Activated T-cell treated with anti-CD3 and anti-CD28 coated beads, Interleukin-2, amount 50 U/mL, for 48 hours (primary cell): ENCODE measurements at places on chromosomes 7 and 10.

GRCh38 chr10:122342293-122343134 is 32.0 kb upstream of the PLEKHA1 start:
- peak; percentile 67 for DNase-seq

- peak; percentile 20 for DNase-seq
These were observed 75.0 kb upstream of the HECTD2 start for GRCh38 chr10:91335147-91335546.

GRCh38 chr10:28177944-28178637 is 124.8 kb downstream of the MPP7 start:
- DNase-seq: peak; percentile 34

DNA sequence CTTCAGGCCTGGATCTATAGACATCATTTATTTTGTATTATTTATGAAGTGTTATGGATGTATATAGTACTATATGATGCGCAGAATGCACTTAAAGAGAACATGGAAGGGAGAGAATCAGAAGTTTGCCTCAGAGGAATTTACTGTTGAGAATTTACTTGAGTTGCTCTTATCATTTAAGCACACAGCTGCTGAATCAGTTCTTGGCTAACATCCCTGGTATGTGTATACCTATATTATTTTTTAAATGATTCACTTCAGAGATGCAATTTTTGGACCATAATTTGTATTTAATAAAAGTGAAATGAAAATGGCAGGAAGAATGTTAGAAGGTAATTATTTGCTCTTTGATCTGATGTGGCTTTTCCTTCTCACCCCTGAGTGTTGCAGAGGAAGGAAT is 191.6 kb downstream of the BICC1 start:
- no peak for DNase-seq

GRCh38 chr10:113441220-113441619 is 111.6 kb upstream of the HABP2 start:
- no peak for DNase-seq

- DNase-seq: no peak
These were observed 100.9 kb upstream of the PHYHIPL start for GRCh38 chr10:59075576-59075975.

GRCh38 chr7:73908123-73908611 is 47.2 kb downstream of the TMEM270 start:
- no peak for DNase-seq

- no peak for DNase-seq
These were observed 1.4 kb upstream of the GIMAP5 start for GRCh38 chr7:150735596-150736358.

GRCh38 chr10:3525832-3526449 is 259.1 kb downstream of the KLF6 start:
- no peak for DNase-seq

DNA sequence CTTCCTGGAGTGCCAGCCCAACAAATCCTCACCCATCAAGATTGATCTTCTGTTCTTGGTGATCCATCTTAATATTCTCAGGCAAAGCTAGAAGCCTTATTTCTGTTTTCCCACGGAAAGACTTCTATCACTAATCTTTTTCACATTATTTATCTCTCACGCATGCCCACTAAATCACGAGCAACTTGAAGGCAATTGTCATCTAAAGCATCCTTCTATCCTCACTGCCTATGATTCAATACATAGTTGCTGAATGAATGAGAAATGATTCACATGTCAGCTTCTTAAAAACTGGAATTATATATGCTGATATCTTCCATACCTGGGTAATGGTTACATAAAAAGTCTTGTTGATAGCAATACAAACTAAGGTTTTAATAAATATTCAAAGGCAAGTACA is 12.6 kb upstream of the COL1A2 start:
- no peak for DNase-seq

GRCh38 chr10:118308664-118309063 is 33.5 kb downstream of the FAM204A start:
- DNase-seq: no peak

DNA sequence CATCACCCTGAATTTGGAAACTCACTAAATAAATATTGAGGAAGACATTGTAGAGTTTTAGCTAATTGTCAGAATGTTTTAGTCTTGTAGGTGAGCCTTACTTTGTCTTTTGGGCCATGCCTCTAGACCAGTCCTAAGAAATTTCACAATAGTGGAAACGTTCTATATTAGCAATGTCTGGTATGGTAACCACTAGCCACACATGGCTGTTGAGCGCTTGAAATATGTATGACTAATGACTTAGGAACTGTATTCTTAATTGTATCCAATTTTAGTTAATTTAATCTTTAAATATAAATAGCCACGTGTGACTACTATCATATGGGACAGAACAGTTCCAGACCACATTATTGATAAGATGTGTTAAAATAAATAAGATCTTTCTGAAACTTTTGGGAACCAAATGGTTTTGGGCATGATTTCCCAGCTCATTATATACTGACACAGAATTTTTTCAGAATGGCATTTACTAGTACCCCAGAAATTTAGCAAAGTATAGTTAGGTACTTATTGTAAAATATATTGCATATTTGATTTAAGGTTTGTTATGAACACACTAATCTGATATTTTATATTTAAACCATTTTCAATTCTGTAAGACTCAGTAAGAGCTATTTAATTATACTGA is 95.0 kb downstream of the VPS50 start:
- no peak for DNase-seq

DNA sequence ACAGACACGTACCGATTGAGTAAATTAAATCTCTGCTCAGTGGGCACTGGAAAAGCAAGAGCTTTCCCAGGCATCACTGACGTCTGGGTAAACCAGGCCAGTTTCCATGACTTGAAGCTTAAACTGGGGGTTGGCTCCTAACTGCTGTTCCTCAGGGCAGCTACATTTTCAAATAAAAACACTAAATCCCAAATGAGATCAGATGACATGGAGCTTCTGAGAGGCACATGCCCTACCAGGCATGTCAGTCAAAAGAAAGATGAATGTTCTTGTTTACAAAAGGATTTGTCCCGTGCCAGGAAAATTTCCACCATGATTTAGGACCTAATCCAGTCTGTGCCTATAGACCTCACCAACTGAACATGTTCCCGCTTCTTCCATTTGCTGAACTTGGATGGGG is 220.2 kb downstream of the KCNMA1 start:
- no peak for DNase-seq

DNA sequence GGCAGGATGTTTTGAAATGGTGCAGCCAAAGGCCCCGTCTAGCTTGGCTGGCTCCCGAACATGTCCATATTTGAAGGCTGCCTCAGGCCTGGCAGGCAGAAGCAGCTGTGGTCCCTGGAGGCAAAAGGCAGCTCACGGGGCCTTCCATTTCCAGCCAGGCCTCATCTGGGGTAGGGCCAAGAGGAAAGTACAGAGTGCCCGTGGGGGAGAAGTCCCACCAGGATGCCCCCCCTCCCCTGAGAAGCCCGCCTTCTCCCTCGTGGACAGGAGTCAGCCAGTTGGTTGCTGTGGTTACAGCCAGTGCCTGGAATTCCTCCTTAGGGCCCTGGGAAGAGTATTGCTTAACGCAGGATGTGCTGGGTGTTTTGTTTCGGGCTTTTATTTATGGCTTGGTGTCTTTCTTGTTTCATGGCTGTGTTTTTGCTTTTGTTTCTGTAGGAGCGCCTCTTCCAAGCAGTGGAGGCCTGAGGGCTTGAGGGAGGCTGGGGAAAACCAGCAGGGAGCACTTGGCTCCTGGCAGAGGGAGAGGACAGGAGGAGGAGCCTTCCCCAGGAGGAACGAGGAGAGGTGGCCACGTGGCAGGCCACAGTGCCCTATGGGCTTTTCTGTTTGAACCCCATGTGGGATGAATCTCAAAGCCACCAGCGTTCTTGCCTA is 45.4 kb downstream of the CHST3 start:
- no peak for DNase-seq

GRCh38 chr10:3482200-3482993 is 302.6 kb downstream of the KLF6 start:
- DNase-seq: no peak

DNA sequence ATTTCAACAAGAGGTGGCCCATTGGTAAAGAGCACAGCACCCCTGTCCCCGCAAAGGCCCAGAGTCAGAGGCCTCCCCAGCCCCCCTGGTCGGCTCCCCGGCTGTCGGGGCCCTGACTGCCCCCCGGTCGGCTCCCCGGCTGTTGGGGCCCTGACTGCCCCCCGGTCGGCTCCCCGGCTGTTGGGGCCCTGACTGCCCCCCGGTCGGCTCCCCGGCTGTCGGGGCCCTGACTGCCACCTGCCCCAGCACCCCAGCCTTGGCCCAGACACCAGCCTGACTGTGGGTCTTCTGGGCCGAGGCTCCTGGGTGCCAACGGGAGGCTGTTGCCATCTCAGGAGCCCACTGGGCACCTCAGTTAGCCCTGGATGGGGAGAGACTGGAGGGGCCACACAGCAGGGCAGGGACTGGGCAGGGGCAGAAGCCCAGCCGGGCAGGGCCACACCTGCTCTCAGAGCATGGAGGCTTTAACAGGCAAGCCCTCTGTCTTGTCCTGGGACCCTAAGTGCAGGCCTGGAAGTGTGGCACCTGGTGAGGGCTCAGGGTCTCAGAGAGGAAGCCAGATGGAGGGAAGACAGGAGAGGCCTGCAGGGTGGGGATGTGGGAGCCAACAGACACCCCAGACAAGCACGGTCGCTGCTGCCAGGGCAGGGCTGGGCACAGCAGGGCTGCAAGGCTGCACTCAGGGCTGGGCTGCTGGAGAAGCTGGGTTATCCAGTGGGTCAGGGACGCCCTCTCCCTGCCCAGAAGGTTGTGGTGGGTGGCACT is 56.5 kb downstream of the JAKMIP3 start:
- DNase-seq: no peak
